Stimulated activated CD4-positive, alpha-beta T cell treated with anti-CD3 and anti-CD28 coated beads, Interleukin-2, amount 100 ng/mL, for 48 hours (primary cell): ENCODE measurements at places on chromosomes 12 and 14.

DNA sequence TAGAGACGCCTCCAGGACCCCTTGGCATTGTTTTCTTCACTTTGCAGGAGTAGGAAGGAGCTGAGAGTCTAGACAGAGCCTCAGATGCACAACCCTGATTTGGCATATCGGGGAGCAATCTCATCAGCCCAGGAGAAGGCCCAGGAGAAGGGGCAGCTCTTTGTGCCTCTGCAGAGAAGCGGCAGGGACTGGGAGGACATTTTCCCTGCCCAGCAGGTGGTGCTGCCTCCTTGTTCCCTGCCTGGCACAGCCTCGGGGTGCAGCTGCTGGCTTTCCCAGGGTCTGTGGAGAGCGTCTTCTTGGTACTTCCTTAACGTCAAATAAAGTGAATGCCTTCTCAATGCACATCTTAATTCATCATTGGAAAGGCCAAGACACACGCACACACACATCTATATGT is 419.5 kb downstream of the TMEM121 start:
- no peak for DNase-seq

GRCh38 chr12:97968641-97969197 is 506.1 kb downstream of the RMST start:
- DNase-seq = no peak

GRCh38 chr14:86193756-86194155 is 663.8 kb downstream of the FLRT2 start:
- DNase-seq = no peak

- no peak for DNase-seq
Observed at GRCh38 chr12:96879301-96879700, 27.8 kb upstream of the NEDD1 start.

DNA sequence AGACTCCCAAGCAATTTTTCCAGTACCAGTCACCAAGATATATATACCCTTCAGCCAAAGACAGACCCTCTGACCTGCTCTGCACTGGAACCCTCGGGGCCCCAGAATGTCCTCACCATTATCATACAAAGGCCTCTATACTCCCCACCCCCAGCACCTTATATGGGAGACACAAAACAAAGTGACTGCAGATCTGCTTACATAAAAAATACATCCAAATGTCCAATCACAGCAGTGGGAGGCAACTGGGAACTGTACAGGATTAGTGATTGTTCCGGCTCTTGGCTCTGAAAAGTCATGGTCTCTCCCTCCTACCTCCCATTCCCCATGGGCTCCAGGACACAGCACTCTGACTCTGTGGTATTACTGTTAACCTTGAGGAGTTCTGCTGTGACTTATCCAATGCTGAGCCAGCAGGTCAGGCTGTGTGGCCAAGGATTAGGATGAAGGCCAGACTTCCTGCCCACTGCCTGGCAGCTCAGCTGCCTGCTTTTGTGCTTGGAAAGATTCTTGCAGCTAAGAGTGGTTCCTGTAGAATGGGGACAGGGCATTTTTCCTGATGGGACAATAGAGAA is 13.7 kb downstream of the OXA1L start:
- no peak for DNase-seq

GRCh38 chr14:77923131-77923936 is 123.4 kb downstream of the ADCK1 start:
- no peak for DNase-seq

- no peak for DNase-seq
Observed at GRCh38 chr12:11164384-11164783, 6.6 kb upstream of the SMIM10L1 start.

DNA sequence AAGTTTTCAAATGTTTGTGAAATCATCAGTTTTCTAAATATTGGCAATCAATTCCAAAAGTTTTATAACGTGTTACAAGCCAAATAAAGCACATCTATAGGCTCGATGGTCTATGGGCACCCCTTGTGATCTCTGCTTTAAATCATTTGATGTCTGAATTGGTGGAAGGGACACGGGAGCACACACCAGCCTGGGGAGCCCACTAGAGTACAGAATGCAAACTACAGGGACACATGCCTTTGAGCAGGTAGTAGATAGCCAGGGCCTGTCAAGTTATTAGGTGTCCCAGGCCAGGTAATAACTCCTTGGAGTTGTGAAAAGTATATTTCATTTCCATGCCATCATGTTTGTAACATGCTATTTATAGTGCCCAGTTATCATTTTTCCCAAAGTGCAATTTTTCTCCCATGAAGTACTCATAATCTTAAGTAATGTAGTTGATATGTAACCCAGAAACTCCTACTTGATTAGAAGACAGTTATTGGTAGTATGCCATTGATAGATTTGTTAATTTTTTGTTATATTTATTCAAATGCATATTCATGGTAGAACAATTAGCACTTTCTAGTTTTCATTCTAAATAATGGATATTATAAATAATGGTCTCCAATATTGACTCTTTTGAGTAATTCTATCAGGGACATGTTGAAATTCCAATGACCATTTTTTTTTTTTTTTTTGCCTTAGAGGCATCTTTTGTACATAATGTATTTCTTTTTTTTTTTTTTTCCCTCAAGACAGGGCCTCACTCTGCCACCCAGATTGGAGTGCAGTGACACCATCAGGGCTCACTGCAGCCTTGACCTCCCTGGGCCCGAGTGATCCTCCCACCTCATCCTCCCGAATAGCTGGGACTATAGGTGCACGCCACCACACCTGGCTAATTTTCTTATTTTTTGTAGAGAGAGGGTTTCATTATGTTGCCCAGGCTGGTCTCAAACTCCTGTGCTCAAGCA is 96.9 kb upstream of the FGD4 start:
- peak; percentile 8 for DNase-seq

DNA sequence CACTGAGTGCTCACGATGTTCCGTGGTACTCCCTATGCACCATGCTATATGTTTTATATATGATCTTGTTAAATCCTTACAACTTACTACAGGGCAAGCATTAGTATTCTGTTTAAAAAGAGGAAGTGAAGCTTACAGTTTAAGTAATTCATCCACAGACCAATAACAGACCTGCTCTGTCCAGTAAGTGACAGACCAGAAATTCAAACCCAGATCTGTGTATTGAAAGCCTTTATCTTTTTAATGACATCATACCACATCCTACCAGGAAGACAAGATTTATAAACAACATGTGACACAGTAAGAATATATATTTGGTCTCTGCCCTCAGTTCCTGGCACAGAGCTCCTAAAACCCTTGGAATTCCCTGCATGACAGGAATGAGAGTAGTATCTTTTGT is 206.5 kb downstream of the STXBP6 start:
- DNase-seq = no peak
